A172 (cell line): ENCODE measurements at places on chromosomes 4 and X. TPM values are rescaled to one million over a fixed set of nuclear protein-coding genes. Genes with fewer than 3 reads are reported as not detected.
A peak's percentile ranks its signal among the peaks of the same experiment; 100 is the strongest.

Gene STATH
- total RNA-seq = not detected in 2 replicates

Gene SMIM10
- 0.40 and 0.60 TPM in 2 replicates for total RNA-seq

GRCh38 chr4:145083891-145084605 lies 13.9 kb downstream of the ANAPC10 start:
- DNase-seq = no peak

DNA sequence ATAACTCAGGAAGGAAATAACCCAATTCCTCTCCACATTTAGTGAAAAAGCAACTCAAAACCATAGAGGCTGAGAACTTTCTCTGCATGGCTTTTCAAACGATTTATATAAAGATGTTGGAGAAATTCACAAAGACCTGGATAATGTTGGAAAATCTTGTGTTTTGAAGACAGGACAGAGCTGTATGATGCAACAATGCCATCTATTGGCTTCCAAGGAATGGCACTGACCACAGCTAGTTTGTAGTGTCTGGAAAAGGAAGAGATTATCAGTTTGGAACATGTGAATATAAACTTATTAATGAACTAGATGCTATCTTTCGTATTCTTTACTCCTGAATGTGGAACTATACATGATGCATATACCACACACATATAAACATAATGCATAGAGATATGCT lies 503.6 kb downstream of the IL1RAPL1 start:
- peak; percentile 23 for DNase-seq

GRCh38 chrX:129875669-129876068 lies 30.3 kb upstream of the UTP14A start:
- DNase-seq = peak; percentile 21
